Calu3 (cell line): ENCODE measurements at places on chromosomes 6 and 20.

DNA sequence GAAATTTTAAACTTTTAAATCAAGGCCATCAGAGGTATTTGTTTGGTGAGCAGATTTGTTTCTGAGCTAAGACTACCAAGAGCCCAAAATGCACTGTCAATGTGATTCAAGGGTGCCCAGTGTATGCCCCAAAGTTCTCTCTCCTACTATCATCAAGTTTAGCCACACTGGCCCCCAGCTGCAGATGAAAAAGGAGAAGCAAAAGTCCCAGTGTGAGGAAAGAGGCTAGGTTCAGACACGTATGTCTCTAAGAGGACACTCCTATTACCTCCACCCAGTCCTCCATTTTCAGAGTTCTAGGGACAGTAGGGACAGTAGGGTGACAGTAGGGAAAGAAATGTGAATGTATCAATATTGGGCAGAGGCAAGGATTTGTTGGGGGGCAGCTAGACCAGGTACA is 230.8 kb downstream of the CD83 start:
- no peak for DNase-seq

- DNase-seq, result peak; percentile 97
These were observed 20.2 kb downstream of the LEMD2 start for GRCh38 chr6:33768644-33769120.

GRCh38 chr6:136566007-136566487 is 15.8 kb upstream of the MAP7 start:
- DNase-seq, result no peak

DNA sequence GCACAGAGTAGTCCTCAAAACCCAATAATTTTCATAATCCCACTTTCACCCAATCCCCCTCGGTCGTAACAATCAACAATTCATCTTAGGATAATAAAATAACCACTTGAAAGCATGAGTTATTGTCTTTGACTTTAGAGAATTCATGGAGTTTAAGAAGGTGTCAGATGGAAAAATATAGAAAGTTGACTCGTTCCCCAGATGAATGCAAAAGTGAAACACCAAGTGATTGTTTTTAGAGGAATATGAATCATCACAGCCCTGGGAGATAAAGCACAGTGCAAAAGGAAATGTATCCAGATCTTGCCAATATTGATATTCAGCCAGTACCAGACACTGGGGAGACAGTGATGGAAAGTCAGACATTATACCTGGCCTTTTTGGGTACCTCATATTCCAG is 860.5 kb downstream of the DHX35 start:
- DNase-seq, result no peak

GRCh38 chr20:61443443-61444126 is 191.5 kb downstream of the CDH4 start:
- no peak for DNase-seq
